ENCODE measurements at places on chromosomes 16 and 17.
A peak's percentile ranks its signal among the peaks of the same experiment; 100 is the strongest.

GRCh38 chr16:4613636-4614570, 785 bp downstream of the UBALD1 start:
- peak; percentile 60 for DNase-seq

- DNase-seq, result no peak
These were observed 54.3 kb upstream of the CA10 start for GRCh38 chr17:52212851-52213250.

GRCh38 chr16:81878529-81878928, 99.4 kb downstream of the PLCG2 start:
- no peak for DNase-seq

DNA sequence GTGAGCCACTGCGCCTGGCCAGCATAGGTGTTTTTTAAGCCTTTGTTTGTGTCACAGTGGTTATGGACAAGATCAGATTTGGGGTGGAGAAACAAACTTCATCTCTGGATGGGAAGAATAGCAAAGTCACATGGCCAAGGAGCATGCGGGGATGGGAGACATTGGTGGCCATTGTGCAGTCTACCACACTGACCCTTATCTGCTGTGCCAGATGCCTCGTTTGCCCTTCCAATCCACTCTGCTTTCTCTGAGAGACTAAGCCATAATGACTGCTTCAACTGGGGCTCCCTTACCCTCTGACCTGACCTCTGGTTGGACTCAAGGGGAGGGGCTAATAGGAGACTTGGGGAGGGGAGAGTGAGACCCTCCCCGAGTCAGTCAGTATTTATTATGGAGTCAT, 166.8 kb downstream of the PRKCB start:
- no peak for DNase-seq

DNA sequence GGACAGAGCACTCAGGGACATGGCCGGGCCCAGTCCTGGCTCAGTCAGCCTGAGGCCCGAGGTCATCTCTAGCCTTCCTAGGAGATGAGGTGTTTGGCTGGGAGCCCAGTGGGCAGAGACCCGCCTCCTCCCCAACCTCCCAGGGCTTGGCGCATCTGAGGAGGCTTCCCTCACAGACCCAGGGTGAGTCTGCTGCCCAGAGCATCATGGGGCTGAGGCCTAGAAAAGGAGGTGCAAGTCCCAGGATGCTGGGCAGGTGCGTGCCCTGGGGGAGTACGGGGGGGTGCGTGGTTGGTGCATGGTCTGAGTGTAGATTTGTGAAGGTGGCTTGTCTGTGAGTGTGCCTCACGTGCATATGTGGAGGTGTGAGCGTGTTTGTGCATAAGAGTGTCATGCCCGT, 4.7 kb downstream of the PDE6G start:
- no peak for DNase-seq

- DNase-seq, result no peak
These were observed 14.6 kb downstream of the EEF2K start for GRCh38 chr16:22220714-22221113.

- DNase-seq, result no peak
These were observed 243.5 kb upstream of the CCL2 start for GRCh38 chr17:34011599-34011998.

- no peak for DNase-seq
These were observed 24.2 kb downstream of the ELAC2 start for GRCh38 chr17:12993631-12994030.

GRCh38 chr17:39144416-39144840, 7.0 kb downstream of the PLXDC1 start:
- DNase-seq, result no peak

DNA sequence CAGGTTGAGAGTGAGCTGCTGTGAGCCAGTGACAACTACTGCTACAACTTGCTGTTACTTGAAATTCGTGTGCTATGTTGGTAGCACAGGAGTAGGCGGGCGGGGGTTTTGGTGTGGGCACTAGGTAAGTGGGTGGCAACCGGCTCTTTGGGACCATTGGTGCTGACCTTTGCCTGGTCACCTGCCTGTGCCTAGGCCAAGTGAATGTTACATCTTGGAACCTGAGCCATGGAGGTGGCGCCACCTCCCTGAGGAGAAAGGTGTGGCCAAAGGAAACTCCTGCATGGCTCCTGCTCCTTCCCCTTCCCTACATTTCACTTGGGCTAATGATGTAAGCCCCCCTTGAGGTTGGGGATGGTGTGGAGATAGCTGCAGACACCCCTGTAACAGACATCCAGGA, 25.4 kb upstream of the ARHGAP23 start:
- DNase-seq, result no peak

DNA sequence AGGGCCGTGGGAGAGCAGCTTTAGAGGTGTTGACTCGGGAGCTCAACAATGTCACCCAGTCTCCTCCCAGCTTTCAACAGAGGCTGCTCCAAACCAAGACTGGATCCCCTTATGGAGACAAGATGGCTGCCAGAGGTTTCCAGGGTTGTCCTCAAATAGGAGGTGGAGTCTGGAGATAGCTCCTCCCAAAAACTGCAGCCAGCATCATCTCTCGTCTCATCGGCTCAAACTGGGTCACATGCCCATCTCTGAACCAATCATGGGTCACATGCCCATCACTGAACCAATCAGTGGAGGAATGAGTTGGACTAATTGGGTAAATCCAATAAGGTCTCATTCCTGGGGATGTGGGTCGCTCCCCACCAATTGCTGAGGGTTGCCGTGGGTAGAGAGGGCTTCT, 41.1 kb upstream of the C16orf82 start:
- no peak for DNase-seq

- DNase-seq, result no peak
These were observed 16.8 kb upstream of the MYO15B start for GRCh38 chr17:75570772-75571171.

- peak; percentile 41 for DNase-seq
These were observed 8.1 kb downstream of the PNMT start for GRCh38 chr17:39676198-39676819.

DNA sequence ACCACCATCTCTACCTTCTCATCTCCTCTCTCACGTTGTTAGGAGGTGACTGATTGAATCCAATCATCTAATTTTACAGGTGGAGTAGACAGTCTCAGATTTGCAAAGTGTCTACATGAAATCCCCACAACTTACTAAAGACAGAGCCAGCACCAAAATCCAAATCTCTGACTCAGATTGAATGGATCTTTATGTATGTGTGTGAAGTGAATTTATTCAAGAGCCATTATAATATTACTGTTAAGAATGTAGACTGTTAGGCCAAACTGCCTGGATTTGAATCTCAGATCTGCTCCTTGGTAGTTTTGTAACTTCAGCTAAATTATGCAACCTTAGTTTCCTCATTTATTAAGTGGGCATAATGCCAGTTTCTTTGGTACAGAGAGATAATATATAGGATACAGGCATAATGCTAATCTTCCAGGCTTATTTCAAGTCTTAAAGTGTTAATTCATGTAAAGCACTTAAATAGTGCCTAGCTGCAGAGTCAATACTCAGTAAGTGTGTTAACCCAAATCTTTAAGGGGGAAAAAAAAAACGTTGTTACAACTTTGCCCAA, 12.7 kb downstream of the CNEP1R1 start:
- no peak for DNase-seq

DNA sequence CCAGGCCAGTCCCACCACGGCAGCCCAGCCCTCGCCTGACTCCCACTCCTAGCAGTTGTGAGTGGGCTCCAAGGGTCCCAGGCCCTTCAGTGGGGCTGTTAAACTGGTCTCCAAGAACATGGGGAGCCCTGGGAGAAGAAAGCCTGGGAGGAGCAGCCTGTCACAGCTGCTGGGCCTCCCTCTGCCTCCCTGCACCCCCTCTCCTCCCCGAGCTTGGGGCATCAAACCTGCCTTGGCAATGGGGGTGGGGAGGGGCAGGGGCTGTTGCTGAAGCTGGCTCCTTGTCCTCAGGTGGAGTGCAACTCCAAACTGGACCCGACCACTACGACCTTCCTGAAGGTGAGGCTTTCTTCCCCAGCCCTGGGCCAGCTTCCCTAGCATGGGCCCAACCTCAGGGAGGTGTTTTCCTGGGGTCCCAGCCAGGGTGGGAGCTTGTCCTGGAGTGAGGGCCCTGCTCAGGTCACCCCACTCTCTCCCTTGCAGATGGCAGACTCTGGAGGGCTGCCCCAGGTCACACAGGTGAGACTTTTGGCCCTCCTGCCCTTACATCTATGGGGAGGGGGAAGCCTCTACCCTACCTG, 6.6 kb upstream of the SETD6 start:
- no peak for DNase-seq

GRCh38 chr17:13728781-13729180, 127.1 kb upstream of the HS3ST3A1 start:
- DNase-seq, result no peak

DNA sequence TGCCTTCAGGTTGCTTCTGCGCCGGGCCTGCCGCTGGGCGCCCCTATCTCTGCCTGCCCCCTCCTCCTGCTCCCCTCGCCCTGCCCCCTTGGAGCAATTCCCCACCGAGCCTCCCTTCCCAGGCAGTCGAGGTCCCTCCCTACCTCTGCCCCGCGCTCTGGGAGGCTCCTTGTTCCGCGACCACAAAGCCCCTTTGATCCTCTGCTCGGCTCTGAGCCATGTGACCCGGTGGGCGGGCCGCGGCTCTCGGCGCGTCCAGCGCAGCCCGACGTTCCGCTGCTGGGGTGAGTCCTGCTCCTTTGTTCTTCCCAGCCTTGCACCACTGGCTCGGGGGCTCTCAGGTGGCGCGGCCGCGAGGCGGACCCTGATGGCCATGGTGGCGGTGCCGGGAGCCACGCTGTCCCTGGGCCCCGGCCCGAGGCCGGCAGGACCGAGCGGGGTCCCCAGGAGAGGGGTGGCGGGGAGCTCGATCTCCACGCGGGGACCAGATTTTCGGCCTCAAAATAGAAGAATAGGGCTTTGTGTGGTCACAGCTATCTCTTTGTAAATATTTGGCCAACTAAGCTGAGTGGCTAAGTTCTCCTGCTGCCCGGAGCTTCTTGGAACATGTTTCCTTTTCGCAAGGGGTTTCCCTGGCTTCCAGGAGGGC, 310.6 kb downstream of the SEC14L1 start:
- peak; percentile 87 for DNase-seq

DNA sequence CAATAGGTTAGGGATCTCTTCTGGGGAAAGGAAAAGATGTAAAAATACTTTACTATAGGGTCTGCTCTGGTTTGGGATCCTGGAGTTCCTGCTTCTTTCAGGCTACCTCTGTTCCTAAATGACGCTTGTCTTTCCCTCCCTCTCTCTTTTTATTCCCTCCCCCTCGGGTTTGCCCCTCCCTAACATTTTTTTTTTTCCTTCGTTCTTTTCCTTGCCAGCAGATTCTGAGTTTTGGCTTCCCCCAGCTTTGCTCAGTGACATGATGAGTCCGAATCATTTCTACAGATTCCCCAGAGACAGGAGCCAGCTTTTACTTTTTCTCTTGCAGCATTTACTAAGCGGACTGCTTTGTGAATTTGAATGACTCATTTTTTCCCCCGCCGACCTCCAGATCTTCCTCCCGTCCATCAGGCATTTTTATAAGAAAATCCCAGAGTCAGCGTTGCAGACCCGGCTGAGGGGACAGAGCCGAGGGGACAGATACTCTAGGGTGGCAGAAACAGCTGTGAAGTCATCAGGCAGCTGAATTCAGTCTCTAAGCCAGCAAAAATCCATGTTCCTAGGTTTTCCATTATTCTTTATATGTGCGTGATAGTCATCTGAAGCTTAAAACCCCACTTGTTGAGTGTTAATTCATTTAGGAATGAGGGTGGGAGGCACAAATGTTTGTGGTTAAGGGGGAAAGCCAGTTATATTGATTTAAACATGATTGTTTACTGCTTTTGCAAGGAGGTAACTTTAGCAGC, at the start of gene TMEM100:
Gene TMEM100, minus strand, starts transcription at position 123 of the 746 bp plus-strand sequence. CDS start 1,794 bp downstream, outside the sequence.
- DNase-seq, result no peak

DNA sequence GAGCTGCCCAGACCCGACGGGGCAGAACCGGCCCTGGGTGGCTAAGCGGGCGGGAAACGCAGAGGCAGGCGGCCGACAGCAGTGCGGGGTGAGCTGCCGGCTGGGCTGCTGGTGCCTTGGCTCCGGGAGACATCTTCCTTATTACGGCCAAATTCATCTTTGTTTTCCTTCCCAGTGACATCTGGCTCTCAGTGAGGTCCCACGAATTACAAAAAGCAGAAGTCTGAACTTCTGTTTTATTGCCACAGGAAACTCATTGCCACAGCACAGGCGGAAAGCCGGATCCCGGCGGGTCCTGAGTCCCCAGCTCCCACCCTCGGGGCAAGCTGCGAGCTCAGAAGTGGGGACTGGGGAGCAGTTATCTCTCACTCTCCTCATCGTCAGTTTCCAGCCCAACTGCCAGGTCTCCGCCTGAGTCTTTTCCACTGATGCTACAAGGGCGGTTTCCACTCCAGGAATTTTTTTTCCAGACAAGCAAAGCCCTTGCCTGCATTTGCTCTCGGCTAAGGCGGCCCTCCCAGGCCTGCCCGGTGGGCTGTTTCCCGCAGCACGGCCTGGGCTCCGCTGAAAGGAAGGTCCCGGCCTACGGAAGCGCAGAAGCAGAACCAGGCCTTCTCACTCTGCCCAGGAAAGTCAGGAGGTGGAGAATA, 40.3 kb downstream of the CBFA2T3 start:
- no peak for DNase-seq

DNA sequence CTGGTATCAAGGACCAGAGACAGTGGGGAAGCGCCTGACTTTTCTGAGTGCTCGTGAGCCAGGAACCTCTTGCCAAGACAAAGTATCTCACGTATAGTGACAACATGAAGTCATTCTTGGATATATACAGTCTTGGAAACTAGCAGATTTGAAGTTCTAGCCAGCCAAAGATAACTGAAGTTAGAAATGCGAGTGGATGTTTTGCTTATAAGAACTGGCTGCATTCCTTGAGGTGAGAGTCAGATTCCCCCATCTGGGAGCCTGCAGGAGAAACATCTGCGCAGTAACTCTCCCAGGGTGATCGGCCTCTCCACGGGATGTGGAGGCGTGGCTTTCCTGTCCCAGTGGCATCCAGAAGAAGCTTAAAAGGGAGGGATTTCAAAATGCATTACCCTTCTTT, 89.8 kb downstream of the SHISA6 start:
- DNase-seq, result no peak

GRCh38 chr16:83215406-83216001, 588.7 kb downstream of the CDH13 start:
- DNase-seq, result peak; percentile 64

DNA sequence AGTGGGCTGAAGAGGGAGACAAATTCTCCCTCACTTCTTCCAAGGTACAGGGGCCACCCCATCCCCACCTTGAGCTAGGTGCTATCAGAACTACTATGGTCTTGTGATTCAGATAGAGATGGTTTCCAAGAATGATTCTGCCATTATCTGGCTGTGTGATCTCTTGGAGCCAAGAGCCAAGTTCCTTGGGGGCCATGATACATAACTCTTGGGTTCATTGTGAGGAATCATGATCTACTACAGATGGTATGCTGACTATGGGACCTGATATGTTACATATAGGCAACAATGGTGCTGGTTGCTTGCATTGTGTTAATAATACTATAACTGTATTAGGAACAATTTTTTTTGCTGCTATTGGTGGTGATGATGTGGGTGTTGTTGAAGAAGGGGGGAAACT, 45.7 kb downstream of the DYNLRB2 start:
- no peak for DNase-seq

Measured in stimulated activated CD4-positive, alpha-beta T cell treated with anti-CD3 and anti-CD28 coated beads, Interleukin-15, amount 100 ng/mL, for 24 hours (primary cell).